SJSA1 (cell line): ENCODE measurements at places on chromosomes 11 and 22. TPM values are rescaled to one million over a fixed set of nuclear protein-coding genes. Genes with fewer than 3 reads are reported as not detected.

- no peak overlapping the region for H3K4me3 ChIP-seq
- no peaks in the 10 kb centered on the region for H3K4me1 ChIP-seq
- peak; percentile 9 for DNase-seq
- no peak overlapping the region for H3K27ac ChIP-seq
These were observed 6.7 kb upstream of the OR5I1 start for GRCh38 chr11:55942785-55943392.

DNA sequence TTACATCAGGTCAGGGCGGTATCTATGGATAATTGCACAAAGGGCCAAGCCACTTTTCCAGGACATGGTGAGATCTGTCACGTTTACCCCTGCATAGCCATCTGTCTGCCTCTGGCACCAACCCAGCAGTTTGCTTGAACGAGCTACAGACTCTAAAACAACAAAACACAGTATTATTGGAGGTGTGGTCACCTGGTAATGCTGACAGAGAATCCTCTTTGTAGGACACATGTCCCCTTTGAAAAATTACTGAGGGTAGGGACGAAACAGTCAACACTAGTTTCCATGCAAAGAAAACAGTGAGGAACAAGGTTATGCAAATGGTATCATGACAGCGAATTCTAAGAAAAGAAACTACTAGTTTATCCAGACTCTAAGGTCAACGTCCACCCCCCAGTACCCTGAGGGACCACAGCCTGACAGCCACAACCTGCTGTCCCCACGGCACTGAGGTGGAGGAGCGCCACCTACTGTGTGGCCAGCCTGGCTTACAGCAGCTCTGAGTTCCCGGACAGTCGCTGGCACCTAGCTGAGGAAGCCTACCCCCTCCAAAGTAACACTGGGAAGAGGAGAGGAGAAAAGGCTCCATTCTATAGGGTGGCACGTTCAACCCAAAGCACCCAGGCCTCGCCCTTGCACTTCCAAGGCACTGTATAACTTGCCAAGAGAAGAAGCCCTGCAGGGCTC lies 117.4 kb upstream of the BID start:
- peaks cover 88% of the 10 kb centered on the region for H3K36me3 ChIP-seq
- no peaks in the 10 kb centered on the region for H3K4me1 ChIP-seq
- no peak overlapping the region for H3K27ac ChIP-seq

GRCh38 chr11:863023-863909 lies 20.6 kb downstream of the TSPAN4 start:
- H3K27me3 ChIP-seq = no peaks in the 10 kb centered on the region
- H3K4me3 ChIP-seq = no peak overlapping the region
- no peak for DNase-seq
- no peak overlapping the region for H3K27ac ChIP-seq

- DNase-seq = no peak
- peaks cover 21% of the 10 kb centered on the region for H3K4me1 ChIP-seq
- peaks cover 7% of the 10 kb centered on the region for H3K36me3 ChIP-seq
- H3K27me3 ChIP-seq = no peaks in the 10 kb centered on the region
- no peak overlapping the region for H3K4me3 ChIP-seq
These were observed 45.7 kb downstream of the GNB1L start for GRCh38 chr22:19808873-19809478.

GRCh38 chr11:65301491-65302329 lies 13.0 kb upstream of the CDC42EP2 start:
- no peak overlapping the region for H3K27ac ChIP-seq
- no peak for DNase-seq
- peaks cover 78% of the 10 kb centered on the region for H3K36me3 ChIP-seq
- H3K27me3 ChIP-seq = no peaks in the 10 kb centered on the region

DNA sequence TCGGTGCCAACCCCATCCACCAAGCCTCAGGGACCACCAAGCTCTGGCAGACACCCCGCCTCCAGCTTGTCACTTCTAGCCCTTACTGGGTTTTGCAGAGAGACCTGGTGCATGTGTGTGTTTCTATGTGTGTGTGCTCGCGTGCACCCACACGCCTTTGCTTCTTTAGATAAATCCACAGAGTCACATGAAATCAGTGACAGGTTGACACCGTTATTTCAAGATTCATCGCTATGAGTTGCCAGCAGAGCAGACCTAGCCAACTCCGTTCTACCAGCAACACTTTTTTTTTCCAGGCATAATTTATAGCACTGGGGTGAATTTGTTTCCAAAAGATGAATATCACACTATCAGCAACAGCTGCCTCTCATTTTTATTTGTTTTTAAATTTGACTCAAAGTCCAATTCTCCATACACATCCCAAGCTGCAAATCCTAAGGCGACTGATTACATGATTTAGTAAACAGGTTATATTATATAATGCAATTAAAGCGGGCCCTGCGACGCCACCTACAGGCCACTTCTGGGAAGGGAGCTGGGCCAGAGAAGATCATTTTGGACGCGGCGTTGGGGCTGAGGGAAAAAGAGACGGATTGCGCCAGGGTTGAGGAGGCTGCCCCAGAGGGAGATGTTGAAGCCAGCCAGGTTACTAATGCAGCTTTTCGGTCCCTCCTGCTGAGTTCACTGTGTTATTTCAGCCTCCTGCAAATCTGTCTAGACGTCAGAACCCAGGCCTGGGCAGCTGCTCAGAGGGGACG lies 150.5 kb downstream of the FEZ1 start:
- H3K27ac ChIP-seq = no peak overlapping the region
- H3K4me1 ChIP-seq = no peaks in the 10 kb centered on the region

GRCh38 chr11:110761131-110761530 lies 48.9 kb upstream of the ARHGAP20 start:
- no peak overlapping the region for H3K27ac ChIP-seq
- H3K4me3 ChIP-seq = no peak overlapping the region
- no peak for DNase-seq
- H3K4me1 ChIP-seq = peaks cover 28% of the 10 kb centered on the region

The SHANK2 gene
- 3.3 and 10.7 TPM in 2 replicates for total RNA-seq

The OR52I2 gene
- not detected in 2 replicates for total RNA-seq
